T-helper 9 cell (primary cell): ENCODE measurements at places on chromosomes 1 and 21.

GRCh38 chr1:237712586-237713157, 178.1 kb downstream of the ZP4 start:
- no peak for DNase-seq

DNA sequence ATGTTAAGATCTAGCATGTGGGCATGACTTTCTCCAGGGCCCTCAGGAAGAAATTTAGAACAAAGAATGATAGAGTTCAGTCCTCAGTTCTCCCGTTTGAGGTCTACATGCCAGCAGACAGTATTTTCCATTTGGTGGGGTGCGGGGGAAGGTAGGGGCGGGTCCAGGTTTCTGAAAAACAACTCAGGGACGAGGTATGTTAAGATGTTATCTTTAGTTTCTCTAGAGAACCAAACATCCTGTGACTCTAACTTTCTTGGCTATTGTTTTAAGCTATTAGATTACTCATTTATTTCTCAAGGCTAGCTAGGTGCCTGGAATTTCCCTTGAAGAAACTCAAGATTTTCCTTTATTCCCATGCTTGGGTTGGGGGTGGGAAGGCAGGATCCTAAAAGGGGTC, 42.3 kb upstream of the SYT14 start:
- no peak for DNase-seq

DNA sequence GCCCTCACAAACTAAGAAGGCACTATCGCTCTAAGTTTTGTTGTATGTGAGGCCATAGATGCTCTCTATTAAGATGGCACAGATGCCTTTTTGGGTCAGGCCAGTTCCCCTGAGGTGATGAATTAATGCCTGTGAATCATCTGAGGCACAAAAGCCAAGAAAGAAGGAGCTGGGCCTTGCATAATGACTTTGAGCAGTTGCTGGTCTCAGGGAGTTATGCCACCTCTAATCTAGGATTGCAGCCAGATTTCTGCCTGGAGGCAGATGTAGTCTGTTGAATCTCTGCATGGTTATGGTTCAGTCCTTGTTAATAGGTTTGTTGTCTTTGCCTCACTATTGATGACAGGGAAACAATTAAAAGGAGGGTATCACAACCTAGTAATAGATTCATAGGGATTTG, 168.1 kb upstream of the CHRM3 start:
- no peak for DNase-seq

DNA sequence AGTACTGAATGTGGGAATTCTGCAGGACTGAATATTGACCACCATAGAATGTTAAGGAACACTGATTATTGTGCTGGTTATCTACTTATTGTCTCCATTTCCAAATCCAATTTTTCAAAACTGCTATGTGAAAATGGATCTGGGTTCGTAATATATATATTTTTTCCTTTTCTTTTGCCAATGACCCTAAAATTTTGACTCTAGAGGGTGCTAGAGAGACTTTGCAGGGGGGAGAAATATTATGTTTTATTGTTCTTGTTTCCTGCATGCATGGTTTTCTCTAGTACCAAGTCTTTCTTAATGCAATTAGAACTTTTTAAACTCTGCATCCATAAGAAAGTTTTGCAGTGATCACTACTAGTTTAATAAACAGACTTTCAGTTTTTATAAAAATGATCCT, 1256.9 kb downstream of the BRINP3 start:
- no peak for DNase-seq

DNA sequence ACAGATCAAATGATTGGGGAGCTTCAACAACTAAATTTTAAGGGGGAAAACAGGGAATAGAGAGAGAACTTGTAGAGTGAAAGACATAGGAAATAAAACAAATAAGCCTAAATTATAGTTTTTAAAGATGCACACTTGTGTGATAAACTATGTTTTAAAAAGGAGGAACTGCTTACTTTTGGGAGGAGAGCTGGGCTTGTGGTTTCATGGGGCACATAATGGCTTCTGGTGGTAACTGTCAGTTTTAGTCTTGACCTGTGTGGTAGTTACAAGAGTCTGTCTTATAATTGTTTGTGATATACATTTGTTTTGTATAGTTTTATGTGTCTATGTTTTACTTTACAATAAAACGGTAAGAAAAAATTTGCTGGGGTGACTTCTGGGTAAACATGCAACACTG, 165.3 kb downstream of the COL24A1 start:
- DNase-seq, result no peak

GRCh38 chr1:113763661-113764060, 4.4 kb upstream of the PHTF1 start:
- no peak for DNase-seq

DNA sequence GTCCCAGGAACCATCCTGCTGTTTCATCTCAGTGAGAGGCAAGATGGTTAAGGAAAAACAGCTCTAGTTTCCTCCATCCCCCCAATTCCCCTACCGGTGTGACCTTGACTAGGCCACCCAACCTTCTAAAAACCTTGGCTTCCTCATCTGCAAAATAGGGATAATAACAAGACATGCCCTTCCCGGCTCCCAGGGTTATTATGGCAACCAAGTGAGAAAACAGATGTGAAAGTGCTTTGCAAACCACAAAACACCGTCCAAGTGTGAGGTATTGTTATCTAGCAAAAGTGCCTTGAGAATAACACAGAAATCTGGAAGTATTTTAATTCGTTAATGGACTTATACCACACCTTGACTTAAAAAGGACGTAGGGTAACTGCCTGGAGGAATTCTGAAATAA, 62.7 kb downstream of the ITPKB start:
- DNase-seq, result no peak
